Brain pericyte (primary cell): ENCODE measurements at places on chromosomes 13 and 19.

- DNase-seq, result no peak
These were observed 46.2 kb downstream of the SKA3 start for GRCh38 chr13:21130116-21130515.

- DNase-seq, result no peak
These were observed 6.3 kb upstream of the FDX2 start for GRCh38 chr19:10321874-10322835.

DNA sequence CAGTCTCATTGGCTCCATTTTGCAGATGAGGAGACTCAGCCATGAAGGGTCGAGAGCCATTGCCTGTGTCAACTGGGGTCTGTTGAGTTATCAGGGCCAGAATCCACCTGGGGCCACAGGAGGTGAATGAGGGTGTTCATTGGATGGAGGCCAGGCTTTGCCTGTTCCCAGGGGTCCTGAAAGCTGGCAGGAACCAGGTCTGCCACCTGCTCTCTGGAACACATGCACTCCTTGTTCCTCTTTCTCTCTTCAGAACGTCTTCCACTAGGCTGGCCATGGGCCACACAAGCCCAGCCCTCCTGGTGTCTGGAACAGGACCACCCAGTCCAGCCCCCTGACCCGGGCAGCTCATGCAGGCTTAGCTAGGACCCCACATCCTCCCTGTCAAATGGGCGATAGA is 21.1 kb downstream of the PPP1R37 start:
- no peak for DNase-seq

GRCh38 chr19:10402441-10403038 is 802 bp downstream of the CDC37 start:
- no peak for DNase-seq

DNA sequence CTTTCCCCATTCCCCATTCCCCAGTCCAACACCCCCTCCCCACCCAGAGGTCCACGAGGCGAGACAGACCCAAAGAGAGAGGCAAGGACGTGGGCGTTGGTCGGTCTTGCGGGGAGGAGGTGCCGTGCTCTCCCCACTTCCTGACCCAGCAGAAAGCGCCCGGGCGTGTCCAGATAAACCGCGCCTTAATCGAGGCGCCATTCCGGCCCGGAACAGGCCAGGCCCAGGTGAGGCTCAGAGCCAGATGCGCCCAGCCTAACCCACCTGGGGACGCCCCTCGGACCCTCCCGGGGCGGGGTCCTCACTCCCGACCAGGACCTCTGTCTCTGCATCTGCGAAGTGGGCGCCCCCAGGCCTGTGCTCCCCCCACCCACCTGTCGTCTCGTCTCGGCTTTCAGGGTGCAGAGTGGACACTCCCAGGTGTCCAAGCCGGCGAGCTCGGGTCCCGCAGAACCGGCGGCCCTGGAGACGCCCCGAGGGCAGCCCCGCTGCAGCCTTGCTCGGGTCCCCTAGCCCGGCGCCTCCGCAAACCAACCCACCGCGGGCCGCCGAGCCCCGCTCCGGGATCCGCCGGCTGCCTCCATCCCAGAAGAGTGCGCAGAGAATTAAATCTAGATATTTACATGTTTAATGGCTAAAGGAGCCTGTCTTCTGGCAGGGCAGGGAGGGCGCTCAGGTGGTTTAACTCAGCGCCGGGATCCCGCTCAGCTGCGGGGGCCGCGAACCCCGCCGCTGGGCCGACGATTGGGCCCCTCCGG is 5.0 kb upstream of the ONECUT3 start:
- no peak for DNase-seq

- no peak for DNase-seq
These were observed 5.2 kb upstream of the OPA3 start for GRCh38 chr19:45589768-45590167.
